ENCODE measurements at places on chromosomes 6 and 20.

DNA sequence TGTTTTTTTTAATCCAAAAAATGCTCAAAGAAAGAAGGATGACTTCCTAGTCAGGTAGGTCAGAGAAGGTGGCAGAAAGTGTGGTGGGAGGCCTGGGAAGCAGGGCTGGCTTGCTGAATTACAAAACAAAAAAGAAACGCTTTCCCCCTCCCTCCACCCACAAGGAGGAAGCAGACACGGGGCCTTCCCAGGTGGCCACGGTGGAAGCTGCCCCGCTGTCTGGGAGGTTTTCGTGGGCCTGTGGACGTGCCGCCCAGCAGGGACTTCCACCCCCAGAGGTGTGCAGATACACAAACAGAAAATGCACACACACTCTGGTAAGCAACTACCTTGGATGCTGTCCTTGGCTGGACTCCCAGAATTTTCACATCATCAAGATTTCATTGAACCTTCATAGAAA lies 198.2 kb upstream of the CDH4 start:
- no peak for DNase-seq

- DNase-seq = no peak
These were observed 48.4 kb downstream of the DHX35 start for GRCh38 chr20:39010496-39010895.

DNA sequence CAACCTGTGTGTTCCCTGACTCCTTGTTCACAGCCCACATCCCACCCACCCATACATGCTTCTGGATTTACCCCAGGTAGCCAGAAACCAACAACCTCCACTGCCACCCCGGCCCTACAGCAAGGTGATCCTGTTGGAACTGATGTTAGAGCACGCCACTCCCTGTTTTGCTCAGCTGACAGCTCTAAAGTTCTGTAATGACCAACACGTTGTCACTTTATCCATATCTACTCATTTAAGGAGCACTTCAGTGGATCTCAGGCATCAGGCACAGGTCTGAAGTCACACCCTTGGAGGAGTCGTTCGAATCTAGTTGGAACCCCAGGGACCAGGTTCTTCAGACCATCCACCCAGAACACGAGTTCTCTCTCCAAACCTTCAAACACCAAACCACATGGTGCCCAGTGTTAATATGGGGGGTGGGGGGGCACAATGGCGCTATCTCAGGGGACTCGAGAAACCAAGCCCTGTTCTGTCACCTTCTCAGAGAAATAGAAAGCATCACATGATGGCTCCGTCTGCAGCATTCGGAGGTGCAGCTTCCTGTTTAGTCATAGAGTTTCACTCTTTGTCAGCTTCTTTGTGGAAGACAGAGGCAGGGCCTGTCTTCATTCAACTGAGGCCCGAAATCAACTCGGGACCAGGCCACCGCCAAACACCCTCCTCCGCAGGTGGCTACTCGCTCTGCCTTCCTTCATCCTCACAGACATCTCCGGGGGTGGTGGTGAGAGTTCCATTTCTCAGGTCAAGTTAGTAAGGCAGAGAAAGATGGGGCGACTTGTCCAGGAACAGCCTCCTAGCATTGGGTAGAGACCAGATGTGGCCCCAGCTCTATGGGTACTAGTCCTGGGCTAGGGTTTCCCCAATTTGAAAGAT lies 142.2 kb downstream of the NFATC2 start:
- DNase-seq = no peak

DNA sequence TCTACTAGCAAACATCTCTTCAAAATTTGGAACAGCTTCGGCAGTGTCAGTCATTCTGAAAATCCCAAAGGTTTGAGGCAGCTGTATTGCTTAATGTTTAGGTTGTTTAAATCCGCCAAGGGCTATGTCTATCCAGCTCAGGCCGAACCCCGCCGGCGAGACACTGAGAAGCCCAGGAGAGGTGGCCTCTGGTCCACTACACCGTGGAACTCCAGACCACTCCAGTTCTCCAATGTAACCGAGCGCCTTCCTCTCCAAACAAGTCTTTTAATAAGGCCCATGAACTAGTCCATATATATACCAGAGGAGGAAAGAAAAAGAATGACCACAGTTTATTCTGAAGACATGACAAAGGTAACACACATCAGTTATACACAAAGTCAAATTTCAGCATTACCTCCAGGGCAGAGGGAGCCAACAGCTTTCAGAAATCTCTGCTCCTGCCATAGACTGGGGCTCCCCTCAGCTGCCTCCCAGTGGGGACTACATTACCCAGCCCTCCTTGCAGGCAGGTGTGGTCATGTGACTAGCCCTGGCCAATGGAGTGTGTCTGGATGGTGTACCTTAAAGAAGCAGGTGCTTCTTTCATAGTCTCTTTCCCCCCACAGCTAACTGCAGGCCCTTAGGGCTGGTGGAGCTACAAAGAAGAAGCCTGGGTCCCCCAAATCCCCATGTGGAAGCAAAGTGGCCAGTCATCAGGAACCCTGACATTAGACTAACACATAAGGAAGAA lies at the start of gene RAMACL:
Gene RAMACL (minus strand): TSS at position 255 of the 733 bp plus-strand sequence. CDS start 201 bp downstream, at position 54.
- DNase-seq = no peak

DNA sequence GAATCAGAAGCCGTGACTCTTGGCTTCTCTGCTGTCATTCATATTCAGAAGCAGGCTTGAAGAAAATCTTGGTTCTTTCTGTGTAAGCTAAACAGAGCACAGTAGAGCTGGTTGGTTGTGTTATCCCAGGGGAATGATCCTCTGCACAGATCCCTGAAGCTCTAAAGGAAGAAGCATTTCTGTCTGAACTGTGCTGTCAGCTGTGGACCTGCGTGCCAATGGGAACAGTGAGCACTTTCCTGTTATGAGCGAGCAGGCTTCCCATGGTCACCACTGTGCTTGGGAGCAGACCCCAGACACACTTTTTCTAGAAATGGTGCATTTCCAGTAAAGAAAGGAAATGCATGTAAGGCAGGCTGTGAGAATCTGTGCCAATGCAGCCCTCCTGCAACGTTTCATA lies 490.2 kb downstream of the EPM2A start:
- DNase-seq = no peak

DNA sequence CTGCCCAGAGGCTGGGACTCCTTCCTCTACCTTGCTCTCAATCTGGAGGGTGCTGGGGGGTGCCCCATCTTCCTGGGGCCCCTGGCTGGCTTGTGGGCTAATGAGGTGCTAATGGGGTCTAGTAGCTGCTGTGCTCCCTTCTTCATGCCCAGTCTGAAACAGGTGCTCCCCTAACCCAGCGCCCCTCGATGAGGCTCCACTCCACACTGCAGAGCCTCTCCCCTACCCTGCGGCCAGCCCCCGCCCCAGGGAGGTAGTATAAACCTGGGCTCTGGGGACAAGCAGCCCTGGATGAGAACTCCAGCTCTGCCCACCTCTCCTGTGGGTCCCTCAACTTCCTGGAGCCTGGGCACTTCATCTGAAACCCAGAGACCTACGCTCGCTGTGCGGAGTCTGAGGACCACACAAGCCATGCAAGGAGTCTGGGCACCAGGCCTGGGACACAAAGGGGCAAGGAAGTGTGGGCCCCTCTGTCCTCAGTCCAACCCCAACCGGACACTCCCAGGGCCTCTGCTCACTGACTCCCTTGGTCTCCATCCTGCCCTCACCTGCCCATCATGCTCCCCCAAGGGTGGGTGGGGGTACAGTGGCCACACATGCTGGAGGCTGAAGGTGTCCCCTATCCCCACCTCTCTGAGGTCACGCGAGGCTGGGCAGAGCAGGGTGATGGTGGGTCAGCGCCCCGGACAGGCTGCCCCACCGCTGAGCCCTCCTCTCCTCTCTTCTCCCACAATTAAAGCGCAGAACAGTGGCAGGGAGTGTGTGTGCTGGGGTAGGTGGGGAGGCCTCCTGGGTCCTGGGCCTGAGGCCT lies 6.1 kb downstream of the RPL10A start:
- no peak for DNase-seq

GRCh38 chr20:3901706-3902440 lies 12.7 kb downstream of the PANK2 start:
- DNase-seq = no peak

DNA sequence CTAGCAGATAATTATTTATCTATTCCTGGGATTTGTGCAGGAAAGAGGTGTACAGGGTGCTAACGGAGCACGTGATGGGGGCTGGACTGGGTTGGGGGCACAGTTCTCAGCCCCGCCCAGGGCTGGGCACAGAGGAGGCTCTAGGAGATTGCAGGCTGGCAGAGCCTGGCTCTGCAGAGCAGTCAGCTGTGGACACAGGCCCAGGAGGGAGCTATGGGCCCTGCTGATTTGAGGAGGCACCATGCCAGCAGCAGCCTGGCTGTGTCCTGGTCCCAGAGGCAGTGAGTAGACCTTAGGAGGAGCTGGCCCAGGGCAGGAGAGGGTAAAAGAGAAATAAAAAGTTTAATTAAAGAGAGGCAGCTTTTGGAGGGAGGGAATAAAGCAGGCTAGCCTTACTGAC lies 19.3 kb downstream of the MAFB start:
- DNase-seq = no peak

GRCh38 chr6:148869585-148869984 lies 122.8 kb downstream of the UST start:
- no peak for DNase-seq

DNA sequence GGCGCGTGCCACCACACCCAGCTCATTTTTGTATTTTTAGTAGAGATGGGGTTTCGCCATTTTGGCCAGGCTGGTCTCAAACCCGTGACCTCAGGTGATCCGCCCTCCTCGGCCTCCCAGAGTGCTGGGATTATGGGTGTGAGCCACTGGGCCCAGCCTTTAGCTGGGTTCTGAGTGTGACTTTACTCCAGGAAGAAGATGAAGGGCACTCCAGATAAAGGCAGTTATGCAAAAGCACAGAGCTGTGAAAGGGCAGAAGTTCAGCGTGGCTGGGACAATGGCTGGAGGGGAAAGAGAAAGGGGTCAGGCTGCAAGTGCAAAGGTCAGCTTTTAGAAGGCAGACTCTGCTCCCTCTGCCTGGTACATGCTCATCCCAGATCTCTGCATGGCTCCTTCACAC lies 39.7 kb downstream of the MAP3K5 start:
- no peak for DNase-seq

- no peak for DNase-seq
These were observed 101.7 kb upstream of the SPACA1 start for GRCh38 chr6:87945966-87946365.

DNA sequence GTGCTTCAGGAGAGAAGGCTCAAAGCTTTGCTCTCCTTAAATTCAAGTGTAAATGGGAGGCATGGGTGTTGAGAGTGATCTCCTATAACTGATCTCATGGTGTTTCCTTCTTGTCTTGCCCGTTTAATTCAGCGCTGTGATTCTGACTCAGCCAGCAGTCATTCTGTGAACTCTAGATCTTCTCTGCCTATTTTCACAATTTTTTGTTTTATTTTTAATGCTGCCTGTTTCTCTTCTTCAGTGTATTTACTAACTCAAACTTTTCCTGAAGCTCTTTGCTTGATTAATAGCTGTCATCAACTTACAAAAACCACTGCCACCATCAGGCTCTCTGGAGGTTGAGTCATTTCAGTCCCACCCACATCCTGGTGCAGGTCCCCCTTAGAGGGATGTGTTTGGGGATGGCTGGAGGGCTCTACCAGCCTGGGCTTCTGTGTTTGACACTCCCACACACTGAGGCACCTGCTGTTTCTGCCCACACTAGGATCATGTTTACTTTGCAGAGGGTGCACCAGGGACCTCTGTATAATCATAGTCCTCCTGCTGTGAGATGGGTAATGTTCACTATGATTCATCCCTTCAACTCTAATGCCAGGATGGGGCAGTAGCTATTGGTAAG lies 94.0 kb downstream of the SHLD1 start:
- DNase-seq = no peak

- no peak for DNase-seq
These were observed 22.7 kb upstream of the PRDM1 start for GRCh38 chr6:106063448-106063850.

DNA sequence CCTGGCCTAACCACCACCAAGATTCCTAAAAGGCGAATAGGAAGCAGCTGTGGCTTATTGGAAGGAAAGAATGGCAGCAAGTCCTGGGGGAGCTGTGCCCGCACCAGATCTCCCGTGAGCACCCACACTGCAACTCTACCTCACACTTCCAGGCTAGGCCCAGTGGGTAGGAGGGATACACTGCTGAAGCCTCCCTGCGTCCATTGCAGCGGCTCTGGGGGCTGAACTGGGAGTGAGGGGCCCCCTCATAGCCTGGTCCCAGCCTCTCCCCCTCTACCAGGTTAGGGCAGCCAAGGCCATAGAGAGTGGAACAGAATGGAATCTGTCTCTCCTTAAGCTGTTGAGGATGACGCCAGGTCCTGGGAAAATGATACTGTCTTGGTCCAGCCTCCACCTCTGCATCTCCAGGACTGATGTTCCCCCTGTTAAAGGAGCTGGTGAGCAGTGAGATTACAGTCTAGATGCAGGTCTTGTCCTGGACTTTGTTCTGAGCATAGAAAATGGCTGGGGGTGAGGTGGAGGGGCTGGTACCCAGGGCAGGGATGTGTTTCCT lies 11.3 kb downstream of the CNPY3 start:
- no peak for DNase-seq

- peak; percentile 25 for DNase-seq
These were observed 53.8 kb downstream of the PCNA start for GRCh38 chr20:5065879-5066383.

GRCh38 chr6:35028781-35029769 lies 112.1 kb downstream of the TCP11 start:
- DNase-seq = no peak

- no peak for DNase-seq
These were observed 449.5 kb downstream of the PHF3 start for GRCh38 chr6:64085126-64085525.

- no peak for DNase-seq
These were observed 86.9 kb downstream of the TULP4 start for GRCh38 chr6:158399040-158399700.

DNA sequence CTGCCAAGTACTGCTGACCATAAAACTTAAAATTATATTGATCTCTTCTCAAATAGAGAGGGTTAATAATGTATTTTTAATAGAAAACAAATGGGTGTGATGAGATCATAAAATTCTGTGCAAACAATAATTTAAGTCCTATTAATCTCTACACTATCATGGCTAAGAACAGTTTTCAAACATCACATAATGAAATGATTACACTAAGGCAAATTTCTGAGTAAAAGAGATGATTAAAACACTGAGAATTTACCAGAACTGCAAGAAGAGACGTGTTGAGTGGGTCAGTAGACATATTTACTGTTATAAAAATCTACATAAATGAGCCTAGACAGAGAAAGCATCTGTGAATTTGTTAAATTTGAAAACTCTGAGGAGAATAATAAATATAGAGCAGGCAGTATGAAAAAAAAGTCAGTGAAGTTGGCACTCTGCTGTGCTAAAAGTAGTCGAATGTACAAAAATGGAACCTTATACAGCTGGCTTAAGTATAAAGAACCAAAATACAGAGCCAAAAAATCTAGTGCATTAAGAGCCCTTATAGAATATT lies 302.6 kb upstream of the MANEA start:
- no peak for DNase-seq

GRCh38 chr6:63899550-63899949 lies 263.9 kb downstream of the PHF3 start:
- no peak for DNase-seq

- no peak for DNase-seq
These were observed 57.4 kb downstream of the B4GALT5 start for GRCh38 chr20:49656304-49656703.

Measured in heart left ventricle (tissue), 16 donors.